Renal pelvis (tissue), 12 donors: ENCODE measurements at places on chromosomes 5 and 9. TPM values are rescaled to one million over a fixed set of nuclear protein-coding genes. Genes with fewer than 3 reads are reported as not detected.

GRCh38 chr5:98308960-98309359 lies 464.5 kb upstream of the RGMB start:
- DNase-seq, result no peak

DNA sequence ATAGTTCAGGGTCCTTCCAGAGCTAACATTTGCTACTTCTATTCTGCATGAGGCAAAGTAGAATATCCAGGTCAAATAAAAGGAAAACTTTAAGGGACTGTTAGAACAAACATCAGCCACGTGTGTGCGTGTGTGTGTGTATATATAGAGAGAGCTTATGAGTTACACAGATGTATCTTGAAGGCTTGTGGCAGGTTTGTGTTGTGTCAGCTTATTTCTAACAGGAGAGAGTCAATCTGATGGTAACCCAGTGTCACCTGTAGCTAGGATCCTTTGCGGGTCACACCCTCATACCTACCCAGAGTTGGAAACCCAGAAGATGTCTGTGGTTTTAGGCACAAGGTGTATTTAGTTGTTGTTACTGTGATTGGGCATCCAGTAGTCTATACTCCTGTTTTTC lies 12.7 kb downstream of the POLR1E start:
- no peak for DNase-seq

DNA sequence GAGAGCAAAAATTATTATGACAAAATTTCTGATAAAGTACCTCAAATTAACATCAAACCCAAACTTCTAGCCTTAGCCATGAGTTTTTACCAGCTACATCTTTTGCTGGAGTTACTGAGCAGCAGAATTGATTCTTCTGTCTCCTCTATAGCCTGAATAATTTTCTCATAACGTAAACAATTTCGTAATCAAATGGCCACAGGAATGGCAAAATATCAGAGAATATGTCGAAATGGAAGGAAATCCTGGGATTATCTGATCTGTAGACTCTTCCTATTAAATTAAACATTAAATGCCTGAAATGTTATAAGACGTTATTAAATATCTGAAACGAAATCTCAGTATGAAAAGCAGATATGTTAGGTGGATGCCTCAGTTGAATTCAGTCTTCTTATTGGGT lies 41.1 kb downstream of the LURAP1L start:
- DNase-seq, result no peak

GRCh38 chr9:95230046-95230445 lies 87.5 kb downstream of the FANCC start:
- DNase-seq, result no peak

DNA sequence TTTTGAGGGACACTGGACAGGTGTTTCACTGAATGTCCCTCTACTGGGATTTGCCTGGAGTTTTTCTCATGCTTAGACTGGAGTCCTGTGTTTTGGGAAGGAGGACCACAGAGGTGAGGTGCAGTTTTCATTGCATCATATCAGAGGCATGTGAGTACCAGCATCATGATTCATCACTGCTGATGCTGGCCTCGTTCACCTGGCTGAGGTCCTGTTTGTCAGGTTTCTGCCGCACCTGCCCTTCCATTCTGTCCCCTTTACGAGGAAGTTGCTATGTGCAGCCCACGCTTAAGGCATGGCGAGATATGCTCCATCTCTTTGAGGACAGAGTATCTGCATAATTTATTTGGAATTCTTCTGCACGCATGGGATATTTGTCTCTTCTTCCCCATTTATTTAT lies 162.1 kb downstream of the TENT4A start:
- DNase-seq, result no peak

DNA sequence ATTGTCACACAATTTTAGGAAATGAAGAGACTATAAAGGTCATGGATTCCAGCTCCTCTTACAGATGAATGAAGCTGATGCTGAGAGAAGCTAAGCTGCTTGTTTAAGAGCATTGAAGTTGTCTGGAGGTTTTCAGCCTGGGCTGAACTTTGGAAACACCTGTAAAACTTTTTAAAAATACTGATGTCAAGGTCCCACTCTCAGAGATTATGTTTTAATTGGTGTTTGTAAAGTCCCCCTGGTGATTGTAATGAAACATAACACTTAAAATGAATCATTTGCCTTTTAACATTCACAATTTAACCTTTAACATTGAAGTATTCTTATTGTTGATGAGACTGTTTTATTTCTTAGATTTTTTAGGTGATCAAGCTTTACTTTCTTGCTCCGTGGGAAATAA lies 16.4 kb downstream of the RAD23B start:
- DNase-seq, result no peak

DNA sequence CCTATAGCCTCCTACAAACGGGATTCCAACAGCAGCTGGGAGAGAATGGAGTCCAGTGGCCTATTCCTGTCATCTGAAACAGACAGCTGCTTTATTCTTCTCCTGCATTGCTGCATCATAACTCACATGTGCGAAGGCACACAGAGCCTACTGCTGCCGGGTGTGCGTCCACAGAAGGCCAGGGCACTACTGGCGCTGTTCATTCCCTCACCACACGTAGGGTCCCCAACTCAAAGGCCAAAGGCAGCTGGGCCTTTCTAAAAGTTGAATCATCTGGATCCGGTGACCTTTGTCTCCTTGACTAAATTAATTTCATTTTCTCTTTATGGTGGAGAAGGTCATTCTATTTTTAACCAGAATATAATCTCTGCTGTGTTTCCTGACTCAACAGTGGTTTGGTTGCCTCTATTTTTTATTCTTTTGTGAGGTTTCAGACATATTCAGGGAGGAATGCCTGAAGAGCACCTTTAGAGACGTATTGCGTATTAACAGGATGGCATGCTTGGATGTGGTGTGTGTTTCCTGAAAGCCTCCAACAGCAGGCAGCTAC lies 10.8 kb upstream of the SPATA24 start:
- DNase-seq, result no peak

DNA sequence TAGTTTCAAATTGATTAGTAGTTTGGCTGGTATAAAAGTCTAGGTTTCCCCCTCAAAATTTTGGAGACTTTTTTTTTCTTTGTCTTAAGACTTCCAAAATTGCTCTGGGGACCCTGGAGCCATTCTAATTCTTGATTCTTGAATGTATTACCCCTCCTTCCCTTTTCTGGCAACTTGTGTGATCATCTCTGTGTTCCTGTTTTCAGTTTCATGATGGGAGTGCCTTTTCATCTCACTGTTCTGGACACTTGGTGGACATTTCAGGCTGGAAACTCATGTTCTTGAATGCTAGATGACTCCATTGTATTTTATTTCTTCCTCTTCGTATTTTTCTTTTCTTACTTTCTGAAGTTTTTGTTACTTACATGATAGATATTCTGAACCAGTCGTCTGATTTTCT lies 57.3 kb upstream of the LRRC70 start:
- no peak for DNase-seq

DNA sequence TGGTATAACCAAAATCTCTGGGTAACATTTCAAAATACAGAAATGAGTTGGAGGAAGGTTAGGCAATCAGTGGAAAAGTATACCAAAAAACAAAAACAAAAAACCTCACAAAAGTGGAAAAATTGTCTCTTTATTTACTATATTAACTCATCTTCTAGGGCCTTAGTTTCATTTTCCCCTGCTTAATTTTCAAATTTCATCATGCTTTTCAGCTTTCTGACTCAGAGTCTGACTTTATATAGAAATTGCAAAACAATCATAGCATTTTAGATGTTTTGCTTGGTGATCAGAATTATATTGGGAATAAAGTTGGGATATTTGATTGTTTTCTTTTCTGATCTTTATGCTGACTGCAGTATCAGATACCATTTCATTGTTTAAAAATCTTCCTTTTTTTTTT lies 257.0 kb upstream of the PRR16 start:
- DNase-seq, result no peak

Gene PCDHGA9
- 6.1 TPM for polyA plus RNA-seq

Gene PTGR1
- polyA plus RNA-seq, result 273 TPM

Gene ITGA2
- polyA plus RNA-seq, result 23.9 TPM
